C1 segment of cervical spinal cord (tissue), 14 donors: ENCODE measurements at places on chromosomes 2 and 18.

GRCh38 chr2:105617631-105618350, 126.9 kb upstream of the NCK2 start:
- no peak for DNase-seq

DNA sequence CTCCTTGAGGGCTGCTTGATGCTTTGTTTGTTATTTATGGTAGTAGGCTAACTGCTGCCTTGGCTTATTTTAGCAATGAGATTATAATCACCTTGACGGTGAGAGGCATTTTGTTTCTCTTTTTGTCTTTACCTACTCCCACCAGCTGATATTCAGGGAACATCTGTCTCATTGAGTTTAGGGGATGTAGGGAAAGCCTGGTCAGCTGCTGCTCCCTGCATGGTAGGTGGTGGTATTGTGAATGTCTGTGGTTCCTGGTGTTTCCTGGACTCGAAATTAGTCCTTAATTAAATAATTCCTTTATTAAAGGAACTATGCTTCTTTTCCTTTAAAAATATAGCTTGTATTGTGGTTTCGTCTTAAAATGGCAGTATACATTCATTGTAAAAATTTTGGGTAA, 77.8 kb downstream of the ADAM23 start:
- DNase-seq, result no peak

- no peak for DNase-seq
Observed at GRCh38 chr2:206488623-206489022, 45.3 kb downstream of the ADAM23 start.

DNA sequence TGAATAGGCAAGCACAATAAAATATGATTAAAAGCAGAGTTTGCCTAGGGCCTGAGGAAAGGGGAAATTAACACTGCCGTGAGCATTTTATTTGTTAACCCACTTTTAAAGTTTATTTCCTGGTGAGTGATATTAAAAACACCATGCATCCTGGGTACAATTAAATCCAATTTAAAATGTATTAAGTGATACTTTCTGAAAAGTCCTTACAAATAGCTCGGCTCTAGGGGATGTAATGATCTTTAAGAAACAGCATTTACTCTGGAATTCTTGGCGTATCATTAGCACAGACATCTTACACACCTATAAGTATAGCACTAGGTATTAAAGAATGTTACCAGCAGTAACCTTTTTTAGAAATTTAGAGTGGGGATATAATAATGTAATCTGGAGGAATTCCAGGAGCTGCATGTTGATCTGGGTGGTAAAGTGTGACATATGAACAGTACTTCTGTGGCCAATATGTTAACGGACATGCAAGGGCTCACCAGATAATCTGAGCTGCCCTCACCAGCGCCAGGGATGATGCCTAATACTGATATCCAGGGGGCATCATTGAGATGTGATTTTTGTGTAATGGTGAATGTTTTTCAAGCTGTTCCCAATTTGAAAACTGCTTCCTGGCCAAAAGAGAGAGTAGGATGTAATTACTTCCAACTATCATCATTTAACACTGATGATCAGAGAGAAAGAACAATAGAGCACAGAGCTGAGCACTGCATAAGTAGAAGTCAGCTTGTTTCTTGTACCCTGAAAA, 235.9 kb downstream of the DSEL start:
- no peak for DNase-seq

DNA sequence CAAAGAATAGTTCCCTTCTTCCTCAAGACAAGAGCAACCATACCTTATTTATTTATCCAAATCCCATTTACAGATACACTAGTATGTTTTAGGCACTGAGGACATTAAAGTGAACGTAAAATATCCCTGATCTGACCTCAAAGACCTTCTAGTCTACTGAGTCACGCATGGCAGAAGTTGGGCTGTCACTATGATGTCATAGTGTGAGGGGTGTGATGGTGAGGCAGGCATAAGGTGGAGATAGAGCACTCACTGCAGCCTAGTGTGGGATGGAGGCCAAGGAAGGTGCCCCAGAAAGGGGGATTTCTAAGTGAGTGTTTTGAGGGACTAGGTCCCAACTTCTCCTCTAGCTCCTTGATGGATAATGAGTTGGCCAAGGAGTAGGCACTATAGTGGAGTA, 249.5 kb upstream of the SKOR2 start:
- no peak for DNase-seq

GRCh38 chr18:48170651-48171050, 238.5 kb downstream of the ZBTB7C start:
- DNase-seq, result no peak

DNA sequence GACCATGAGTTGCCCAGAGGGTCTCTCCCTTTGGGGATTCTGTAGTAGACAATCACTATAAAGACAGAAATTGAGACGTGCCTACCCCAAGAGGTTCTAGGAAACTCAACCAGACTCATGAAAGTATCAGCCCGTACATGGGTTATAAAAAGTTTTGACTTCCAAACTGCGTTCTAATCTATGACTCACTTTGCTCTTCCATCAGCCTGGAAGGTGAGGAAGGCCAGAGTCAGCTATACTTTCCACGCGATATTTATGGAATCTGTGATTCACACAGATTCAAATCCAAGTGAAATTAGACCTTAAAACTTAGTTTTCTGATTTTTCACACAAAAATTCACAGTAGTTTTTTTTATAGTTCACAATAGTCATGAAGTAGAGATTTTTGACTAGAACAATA, 7.7 kb upstream of the LYPD1 start:
- no peak for DNase-seq

DNA sequence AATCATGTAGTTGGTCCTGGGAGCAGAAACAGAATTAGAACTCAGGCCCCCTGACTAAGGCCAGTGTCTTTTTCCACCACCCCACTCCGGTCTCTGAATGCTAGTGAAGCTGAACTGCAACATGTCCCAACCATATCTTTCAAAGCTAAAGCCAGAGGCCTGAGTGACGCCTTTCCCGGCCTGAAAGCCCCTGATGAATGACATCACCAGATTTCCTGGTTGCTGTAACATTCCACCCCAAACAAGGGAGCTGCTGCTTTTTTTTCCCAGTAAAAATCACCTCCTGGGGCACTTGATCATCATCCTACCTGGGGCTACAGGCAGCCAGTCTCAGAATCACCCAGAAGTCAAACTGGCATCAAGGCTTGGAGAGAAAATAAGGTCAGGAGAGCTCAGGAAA, 162.7 kb downstream of the ARL4C start:
- DNase-seq, result no peak

- DNase-seq, result no peak
Observed at GRCh38 chr18:31996007-31996406, 22.6 kb upstream of the RNF125 start.

- no peak for DNase-seq
Observed at GRCh38 chr2:149745396-149746230, 158.0 kb upstream of the MMADHC start.

DNA sequence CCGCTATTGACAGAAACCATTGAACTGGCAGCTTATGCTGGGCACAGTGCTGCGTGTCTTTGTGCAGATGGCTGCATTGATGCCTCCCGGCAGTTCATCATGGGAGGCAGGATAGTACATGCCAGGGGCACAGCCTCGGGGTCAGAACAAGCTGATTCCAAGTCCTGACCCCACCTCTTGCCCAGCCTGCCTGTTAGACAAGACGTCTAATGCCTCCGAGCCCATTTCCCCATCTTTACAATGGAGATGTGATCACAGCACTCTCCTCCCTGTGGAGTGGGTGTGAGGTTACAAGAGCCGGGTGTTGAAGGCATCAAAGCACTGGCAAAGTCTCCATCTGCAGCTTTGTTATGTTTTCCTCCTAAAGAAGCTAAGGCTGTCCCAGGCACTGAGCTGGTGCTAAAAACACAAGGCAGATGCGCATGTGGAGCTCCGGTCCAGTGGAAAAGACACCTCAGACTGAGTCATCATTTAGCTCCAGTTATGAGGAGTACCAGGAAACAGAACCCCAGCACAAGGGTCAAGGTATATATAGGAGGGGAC, 125.7 kb upstream of the EPAS1 start:
- DNase-seq, result no peak

DNA sequence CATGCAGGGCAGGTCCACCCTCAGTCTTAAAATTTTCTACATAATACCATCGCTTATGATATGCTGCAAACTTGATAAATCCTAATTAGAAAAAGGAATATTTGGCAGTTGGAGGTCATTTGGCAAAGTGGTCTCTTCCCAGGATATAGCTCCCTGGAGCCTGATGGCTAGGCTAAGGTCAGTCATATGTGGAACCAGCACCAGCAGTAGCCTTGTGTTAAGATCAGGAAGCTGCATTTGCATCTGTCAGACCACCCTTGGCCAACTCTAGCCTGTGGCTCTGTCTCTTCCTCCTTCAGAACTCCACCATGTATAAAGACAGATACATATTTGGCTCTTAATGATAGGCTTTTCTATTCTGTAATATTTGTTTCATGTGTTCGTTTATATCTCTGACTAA, 5.4 kb upstream of the HK2 start:
- DNase-seq, result no peak

DNA sequence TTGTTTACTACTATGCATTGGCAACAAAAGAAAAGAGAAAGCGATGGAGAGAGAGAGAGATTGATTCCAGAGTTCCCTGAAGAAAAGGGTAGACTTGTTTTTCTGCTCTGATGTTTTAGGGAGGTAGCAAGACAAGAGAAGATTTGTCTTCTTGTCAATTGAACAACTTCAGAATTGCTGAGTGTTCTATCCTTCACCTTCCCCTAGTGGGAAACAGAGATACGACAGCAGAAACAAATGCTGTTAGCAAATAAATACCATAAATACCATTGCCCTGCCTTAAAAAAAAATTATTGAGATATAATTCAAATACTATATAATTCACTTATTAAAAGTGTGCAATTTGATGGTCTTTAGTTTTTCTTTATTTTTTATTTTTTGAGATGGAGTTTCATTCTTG, 26.2 kb upstream of the CCDC150 start:
- DNase-seq, result no peak

DNA sequence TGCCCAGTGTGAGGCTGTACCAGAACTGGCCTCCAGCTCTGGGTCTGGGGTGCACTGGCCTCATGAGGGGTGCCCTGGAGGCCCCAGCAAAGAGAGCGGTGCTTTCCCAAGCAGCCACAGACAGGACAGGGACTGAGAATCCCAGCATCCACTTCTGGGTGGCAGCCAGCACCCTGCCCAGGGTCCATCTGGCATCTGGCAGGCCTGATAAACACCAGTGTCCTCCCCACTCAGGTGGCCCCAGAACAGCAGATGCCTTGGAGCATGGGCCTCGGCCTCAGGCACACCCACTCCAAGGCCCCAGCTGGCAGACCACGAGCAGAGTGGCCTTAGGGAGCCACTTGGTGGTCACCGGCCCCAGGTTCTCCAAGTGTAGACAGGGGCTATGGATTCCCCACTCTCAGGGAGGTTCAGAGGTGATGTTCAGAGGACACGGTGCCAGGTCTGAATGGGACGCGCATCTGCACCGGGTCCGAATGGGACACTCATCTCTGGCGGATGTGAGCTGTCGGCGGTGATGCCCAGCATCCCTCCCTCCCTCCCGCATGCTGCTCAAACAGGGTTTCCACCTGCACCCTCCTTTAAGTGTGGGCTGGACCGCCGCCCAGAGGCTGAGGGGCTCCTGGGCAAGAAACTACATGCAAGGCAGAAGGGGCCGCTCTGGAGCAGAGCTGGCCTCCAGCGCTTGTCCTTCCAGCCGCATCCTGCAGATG, 82.2 kb upstream of the GPC1 start:
- no peak for DNase-seq

DNA sequence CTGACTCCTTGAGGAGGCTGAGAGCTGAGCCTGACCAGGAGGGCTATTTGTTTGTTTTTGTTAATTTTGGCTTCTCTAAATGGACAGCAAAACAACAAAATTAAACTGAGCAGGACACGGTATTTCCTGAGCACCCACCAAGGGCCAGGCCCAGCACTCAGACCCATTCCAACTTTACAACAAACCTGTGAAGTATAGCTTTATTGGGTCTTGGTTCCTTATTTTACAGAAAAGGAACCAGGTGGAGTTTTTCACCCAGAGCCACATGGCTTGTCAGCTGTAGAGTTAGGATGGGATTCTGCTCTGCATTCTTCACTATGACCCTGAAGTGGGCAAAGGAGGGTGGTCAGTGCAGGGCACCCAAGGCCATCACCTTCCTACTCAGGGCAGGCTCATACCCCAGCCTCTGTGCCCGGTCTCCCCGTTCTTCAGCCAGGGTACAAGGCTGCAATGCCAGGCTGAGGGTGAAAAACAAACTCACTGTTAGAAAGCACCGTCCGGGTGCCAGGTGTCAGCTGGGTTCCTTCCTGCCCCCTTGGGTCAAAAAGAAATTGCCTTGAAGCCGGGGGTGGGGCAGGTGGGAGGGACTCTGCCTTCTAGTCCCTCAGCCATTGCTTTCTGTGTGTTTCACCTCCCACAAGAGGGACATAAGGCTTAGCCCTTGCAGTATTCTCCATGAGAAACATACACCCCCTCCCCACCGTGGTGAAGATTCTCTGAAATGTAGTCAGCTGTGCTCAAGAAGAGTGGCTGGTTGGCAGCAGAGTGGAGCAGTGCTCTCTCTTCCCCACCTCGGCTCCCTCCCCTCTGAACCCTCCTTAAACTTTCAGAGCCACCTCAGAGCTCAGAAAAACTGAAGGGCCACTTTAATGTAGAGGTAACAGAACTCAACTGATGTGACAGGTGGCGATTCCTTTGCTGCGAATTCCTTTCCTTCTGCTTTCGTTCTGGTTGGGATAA, 2.2 kb downstream of the PSD4 start:
- no peak for DNase-seq

DNA sequence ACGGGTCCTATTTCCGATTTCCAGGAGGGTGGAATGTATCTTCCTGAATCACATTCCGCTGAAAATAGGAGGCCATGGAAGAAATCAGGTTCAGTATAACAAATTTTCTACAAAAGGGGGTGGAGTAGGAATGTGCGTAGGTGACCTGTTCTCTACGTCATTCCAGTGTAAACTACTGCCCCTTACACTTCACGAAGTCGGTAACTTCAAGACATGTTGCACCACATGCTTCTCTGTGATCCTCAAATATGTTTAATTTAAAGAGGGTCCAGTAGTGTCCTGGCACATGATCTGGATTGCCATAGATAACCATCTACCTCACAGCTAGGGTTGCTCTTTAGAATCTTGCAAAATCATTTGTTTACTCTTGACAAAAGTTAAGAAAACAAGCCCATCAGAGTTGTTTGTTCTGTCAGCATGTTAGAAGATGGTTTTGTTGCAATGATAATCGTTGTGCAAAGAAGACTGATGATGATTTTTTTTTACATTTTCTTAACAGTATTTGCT, 7.5 kb upstream of the CPS1 start:
- DNase-seq, result no peak

- no peak for DNase-seq
Observed at GRCh38 chr2:61410185-61410584, 60.7 kb downstream of the USP34 start.
